Activated CD4-positive, alpha-beta T cell treated with anti-CD3 and anti-CD28 coated beads for 36 hours (primary cell): ENCODE measurements at places on chromosomes 4 and X.

GRCh38 chrX:12372111-12372510 is 233.8 kb downstream of the FRMPD4 start:
- no peaks in the 10 kb centered on the region for H3K4me1 ChIP-seq
- no peak overlapping the region for H3K27ac ChIP-seq
- no peak overlapping the region for H3K4me3 ChIP-seq
- H3K36me3 ChIP-seq = no peaks in the 10 kb centered on the region
- no peak for DNase-seq

GRCh38 chrX:48632207-48632606 is 34.9 kb downstream of the WDR13 start:
- no peak overlapping the region for H3K27ac ChIP-seq
- peaks cover 12% of the 10 kb centered on the region for H3K4me1 ChIP-seq
- H3K4me3 ChIP-seq = no peak overlapping the region
- DNase-seq = no peak
- H3K36me3 ChIP-seq = no peaks in the 10 kb centered on the region
- H3K27me3 ChIP-seq = no peaks in the 10 kb centered on the region

DNA sequence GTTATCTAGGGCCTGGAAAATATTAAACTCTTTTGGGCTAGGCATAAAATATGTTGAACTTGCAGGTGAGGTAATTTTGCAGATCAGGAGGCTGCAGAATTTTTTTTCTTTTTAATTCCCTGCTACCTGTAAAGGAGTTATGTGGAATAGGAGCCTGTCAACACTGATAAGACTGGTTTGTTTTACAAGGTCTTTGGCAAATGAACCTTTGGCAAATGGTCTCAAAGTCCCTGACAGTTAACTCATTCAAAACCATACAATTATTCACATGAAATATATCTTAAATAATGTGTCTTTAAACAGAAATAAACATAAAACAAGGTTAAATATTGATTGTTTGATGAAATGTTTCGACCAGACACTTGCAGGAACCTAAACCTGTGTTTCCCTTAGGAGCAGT is 340.2 kb downstream of the GASK1B start:
- DNase-seq = no peak
- H3K4me3 ChIP-seq = no peak overlapping the region
- no peak overlapping the region for H3K27ac ChIP-seq
- H3K27me3 ChIP-seq = no peaks in the 10 kb centered on the region

- H3K4me1 ChIP-seq = no peaks in the 10 kb centered on the region
- DNase-seq = no peak
- no peaks in the 10 kb centered on the region for H3K36me3 ChIP-seq
- no peak overlapping the region for H3K27ac ChIP-seq
These were observed 115.4 kb downstream of the PARM1 start for GRCh38 chr4:75048208-75048879.
